ENCODE measurements at places on chromosomes 13 and 19. TPM values are rescaled to one million over a fixed set of nuclear protein-coding genes. Genes with fewer than 3 reads are reported as not detected.

The PCDH17 gene
- 27.6 TPM for total RNA-seq

The IPO5 gene
- total RNA-seq = 148 TPM

The EGLN2 gene
- total RNA-seq = 164 TPM

The PNMA8B gene
- total RNA-seq = not detected

The ZNF749 gene
- total RNA-seq = 12.4 TPM

The URAD gene
- total RNA-seq = not detected

The THAP8 gene
- total RNA-seq = 6.2 TPM

The N4BP2L2 gene
- 261 TPM for total RNA-seq

The CCDC169 gene
- 0.49 TPM for total RNA-seq

GRCh38 chr19:2040647-2041432, 10.2 kb downstream of the MKNK2 start:
- peaks cover 6% of the 10 kb centered on the region for H3K4me1 ChIP-seq
- peak overlapping the region; percentile 88 for H3K27ac ChIP-seq
- H3K36me3 ChIP-seq = no peaks in the 10 kb centered on the region
- H3K4me3 ChIP-seq = no peak overlapping the region
- H3K27me3 ChIP-seq = no peaks in the 10 kb centered on the region

GRCh38 chr19:31335716-31336115, 13.5 kb downstream of the TSHZ3 start:
- H3K36me3 ChIP-seq = no peaks in the 10 kb centered on the region
- H3K4me3 ChIP-seq = no peak overlapping the region
- peaks cover 36% of the 10 kb centered on the region for H3K4me1 ChIP-seq
- H3K27me3 ChIP-seq = no peaks in the 10 kb centered on the region
- peak overlapping the region; percentile 72 for H3K27ac ChIP-seq
- no peak for DNase-seq

- H3K36me3 ChIP-seq = no peaks in the 10 kb centered on the region
- no peaks in the 10 kb centered on the region for H3K27me3 ChIP-seq
- H3K4me3 ChIP-seq = no peak overlapping the region
- no peak for DNase-seq
- no peaks in the 10 kb centered on the region for H3K4me1 ChIP-seq
Measured at GRCh38 chr13:30819136-30819888, 84.0 kb downstream of the ALOX5AP start.

- no peak overlapping the region for H3K4me3 ChIP-seq
- H3K36me3 ChIP-seq = no peaks in the 10 kb centered on the region
- H3K4me1 ChIP-seq = no peaks in the 10 kb centered on the region
- H3K27me3 ChIP-seq = peaks cover 13% of the 10 kb centered on the region
- H3K27ac ChIP-seq = no peak overlapping the region
Measured at GRCh38 chr19:50414864-50415660, 3.7 kb upstream of the SPIB start.

DNA sequence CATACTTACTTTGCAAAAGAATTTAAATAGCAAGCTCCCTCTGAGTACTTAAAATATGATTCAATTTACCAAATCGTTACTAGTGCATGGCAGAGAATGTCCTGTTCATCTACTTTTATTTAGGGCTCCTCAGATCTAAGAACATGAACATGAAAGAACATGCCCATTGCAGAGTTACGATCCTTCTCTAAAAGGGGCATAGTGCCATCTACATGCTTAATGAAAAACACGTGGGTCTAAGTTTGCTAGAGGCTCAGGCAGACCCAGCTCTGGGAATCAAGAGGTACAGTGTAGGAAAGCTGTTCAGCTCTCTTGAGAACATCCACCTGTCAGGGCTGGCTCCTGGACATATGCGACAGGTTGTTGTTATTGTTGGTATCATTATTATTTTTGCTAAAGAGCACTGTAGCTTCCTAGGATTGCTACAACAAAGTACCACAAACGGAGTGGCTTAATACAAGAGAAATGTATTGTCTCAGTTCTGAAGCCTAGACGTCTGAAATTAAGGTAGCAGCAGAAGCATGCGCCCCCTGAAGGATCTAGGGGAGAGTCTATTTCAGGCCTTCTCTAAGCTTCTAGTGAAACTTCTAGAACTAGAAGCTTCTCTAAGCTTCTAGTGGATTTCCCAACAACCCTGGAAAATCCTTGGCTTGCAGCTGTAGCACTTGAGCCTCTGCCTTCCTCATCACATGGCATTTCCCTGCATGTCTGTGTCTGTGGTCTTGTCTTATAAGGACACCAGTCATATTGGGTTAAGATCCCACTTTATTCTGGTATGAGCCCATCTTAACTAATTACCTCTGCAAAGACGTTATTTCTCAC, 133.9 kb downstream of the DCT start:
- H3K27me3 ChIP-seq = no peaks in the 10 kb centered on the region
- DNase-seq = no peak

DNA sequence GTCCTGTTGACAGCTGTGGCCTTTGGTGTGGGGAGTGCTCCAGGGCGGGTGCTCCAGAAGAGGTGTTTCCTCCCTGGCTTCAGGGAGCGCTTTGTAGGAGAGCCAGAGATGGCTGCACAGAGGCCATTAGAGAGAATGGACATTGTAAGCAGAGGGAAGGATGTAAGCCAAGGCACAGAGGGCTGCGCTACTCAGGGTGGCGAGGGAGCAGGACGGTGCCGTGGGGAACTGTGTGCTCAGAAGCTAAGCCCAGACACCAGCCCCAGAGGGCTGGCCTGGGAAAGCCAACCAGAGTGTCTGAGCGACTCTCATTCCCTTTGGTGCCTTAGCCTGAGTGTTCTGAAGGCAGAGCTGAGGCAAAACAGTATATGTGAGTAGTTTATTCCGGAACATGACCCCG, 92.2 kb downstream of the TSHZ3 start:
- no peaks in the 10 kb centered on the region for H3K36me3 ChIP-seq
- no peaks in the 10 kb centered on the region for H3K4me1 ChIP-seq
- no peak overlapping the region for H3K4me3 ChIP-seq
- no peak overlapping the region for H3K27ac ChIP-seq
- H3K27me3 ChIP-seq = no peaks in the 10 kb centered on the region

DNA sequence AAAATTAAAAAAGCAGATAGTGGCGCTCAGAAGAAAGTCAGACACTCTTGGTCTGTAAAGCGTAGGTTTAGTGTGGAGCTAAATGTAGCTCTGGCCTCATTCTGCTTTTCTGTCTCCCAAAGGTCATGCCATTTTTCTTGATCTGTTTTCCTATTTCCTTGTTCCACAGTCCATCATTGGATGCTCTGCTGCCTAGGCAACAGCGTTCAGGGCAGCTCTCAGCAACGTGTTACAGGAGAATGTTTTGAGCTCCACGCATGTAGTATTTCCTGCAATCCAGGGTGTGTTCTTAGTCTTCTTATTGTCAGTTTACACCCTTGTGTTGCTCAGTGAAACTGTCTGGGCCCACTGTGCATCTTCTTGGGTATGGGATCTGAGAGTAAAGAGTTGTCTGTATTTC, 46.0 kb upstream of the PCDH8 start:
- no peaks in the 10 kb centered on the region for H3K36me3 ChIP-seq
- H3K4me3 ChIP-seq = no peak overlapping the region
- no peaks in the 10 kb centered on the region for H3K4me1 ChIP-seq
- no peaks in the 10 kb centered on the region for H3K27me3 ChIP-seq
- no peak overlapping the region for H3K27ac ChIP-seq

DNA sequence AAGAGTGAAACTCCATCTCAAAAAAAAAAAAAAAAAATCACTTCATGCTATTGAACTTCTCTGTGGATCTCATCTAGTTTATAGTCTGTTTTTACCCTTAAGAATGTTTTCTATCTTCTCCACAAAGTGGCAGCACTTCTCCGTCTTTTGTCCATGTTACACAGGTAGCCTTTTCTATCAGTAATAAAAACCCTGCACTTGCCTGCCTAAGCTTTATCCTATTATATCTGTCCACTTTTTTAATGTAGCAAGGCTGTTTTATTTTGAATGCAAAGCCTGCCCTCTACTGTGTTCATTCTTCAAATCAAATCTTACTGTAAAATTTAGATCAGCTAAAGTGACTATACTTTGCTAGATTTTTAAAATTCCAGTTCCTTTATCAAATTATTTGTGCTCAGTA, 124.0 kb downstream of the STOML3 start:
- DNase-seq = no peak
- no peaks in the 10 kb centered on the region for H3K4me1 ChIP-seq
- no peaks in the 10 kb centered on the region for H3K36me3 ChIP-seq
- no peak overlapping the region for H3K4me3 ChIP-seq

DNA sequence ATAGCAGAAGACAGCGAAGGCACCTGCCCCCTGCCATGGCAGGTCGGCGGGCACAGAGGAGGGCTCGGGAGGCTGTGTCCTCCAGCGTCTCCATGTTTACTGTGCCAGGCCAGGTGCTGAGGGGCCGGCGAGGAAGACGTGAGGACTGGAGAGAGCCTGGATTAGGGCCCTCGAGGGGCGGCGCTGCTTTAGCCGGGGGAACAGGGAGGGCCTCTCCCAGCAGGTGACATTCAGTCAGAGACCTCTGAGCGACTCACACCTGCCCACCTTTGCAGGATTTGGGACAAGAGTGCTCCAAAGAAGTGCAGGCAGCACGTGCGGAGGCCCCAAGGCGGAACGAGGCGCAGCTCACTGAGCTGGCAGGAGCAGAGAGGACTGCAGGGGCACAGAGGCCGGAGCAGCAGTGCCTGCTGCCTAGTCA, 17.6 kb downstream of the KDM4B start:
- no peak for DNase-seq
- H3K4me3 ChIP-seq = no peak overlapping the region
- H3K4me1 ChIP-seq = no peaks in the 10 kb centered on the region

GRCh38 chr13:52887165-52887564, 38.7 kb upstream of the PCDH8 start:
- no peaks in the 10 kb centered on the region for H3K27me3 ChIP-seq
- H3K36me3 ChIP-seq = no peaks in the 10 kb centered on the region
- no peak overlapping the region for H3K27ac ChIP-seq
- H3K4me1 ChIP-seq = no peaks in the 10 kb centered on the region

DNA sequence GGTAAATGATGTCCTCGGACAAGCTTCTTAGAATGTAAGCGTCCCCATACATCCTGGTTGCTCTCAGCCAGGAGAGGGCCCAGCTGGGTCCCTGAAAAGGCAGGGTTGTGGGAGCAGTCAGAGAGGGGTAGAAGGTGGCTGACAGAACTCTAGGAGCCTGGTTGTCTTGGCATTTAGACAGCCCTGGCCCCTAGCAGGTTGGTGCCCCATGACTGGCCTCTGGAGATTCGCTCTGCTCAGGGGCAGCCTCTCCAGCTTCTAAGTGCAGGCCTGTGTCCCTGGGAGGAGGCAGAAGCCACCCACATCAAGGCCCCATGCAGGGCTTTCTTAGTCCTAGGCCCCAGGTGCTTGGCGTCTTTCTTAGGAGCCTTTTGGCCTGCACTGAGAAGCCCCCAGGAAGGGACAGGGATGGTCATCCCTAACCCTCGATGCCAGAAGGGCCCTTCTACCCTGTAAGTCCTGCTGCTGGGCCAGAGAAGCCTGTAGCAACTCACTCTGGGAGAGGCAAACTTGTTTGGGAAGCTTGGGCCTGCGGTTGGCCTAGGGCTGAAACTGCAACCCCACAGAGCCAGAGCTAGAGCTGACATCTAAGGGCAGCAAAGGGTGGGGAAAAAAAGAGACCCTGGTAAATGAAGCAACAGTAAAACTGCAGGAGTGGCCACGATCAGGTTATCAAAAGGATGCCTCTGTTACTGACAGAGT, 2.8 kb upstream of the CDX2 start:
- peaks cover 8% of the 10 kb centered on the region for H3K4me1 ChIP-seq
- no peak for DNase-seq
- H3K27me3 ChIP-seq = peaks cover 6% of the 10 kb centered on the region
- H3K36me3 ChIP-seq = no peaks in the 10 kb centered on the region
- no peak overlapping the region for H3K4me3 ChIP-seq
